Stimulated activated CD4-positive, alpha-beta T cell treated with anti-CD3 and anti-CD28 coated beads, Interleukin-1b, Interleukin-23, amount 100 ng/mL, for 1 hour (primary cell): ENCODE measurements at places on chromosomes 12 and 14.

GRCh38 chr14:34423445-34423844, 38.6 kb downstream of the SPTSSA start:
- no peak for DNase-seq

- no peak for DNase-seq
Measured at GRCh38 chr12:131460520-131460919, 250.4 kb upstream of the SFSWAP start.

GRCh38 chr14:33045760-33046159, 107.1 kb downstream of the NPAS3 start:
- DNase-seq: no peak

- no peak for DNase-seq
Measured at GRCh38 chr12:91604897-91605296, 422.3 kb upstream of the DCN start.

DNA sequence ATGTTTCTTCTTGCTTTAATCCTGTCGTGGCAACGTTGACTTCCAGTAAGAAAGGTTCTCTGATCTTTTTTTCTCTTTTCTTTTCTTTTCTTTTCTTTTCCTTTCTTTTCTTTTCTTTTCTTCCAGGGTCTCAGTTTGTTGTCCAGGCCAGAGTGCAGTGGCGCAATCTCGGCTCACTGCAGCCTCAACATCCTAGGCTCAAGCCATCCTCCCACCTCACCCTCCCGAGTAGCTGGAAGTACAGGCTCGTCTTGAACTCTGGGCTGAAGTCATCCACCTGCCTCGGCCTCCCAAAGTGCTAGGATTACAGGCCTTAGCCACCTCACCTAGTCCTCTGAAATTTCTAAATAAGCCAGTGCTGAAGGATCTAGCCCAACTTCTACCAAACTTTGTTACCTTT, 1.3 kb upstream of the MAP3K9 start:
- no peak for DNase-seq

DNA sequence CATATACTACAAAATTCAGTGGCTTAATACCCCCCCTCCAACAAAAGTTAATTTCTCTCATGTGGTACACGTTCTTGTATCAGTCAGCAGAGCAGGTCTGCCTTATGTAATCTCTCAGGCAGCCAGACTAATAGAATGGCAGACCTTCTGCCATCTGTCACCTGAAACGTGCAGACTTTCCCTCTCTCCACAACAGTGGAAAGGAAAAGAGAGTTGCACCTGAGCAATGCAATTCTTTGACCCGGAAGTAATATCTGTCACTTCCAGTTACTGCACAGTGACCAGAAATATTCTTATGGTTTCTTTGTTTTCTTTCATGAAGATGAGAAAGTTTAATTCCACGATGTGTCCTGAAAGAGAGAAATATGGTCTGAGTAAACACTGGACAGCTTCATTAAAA, 14.4 kb downstream of the KERA start:
- DNase-seq: no peak

GRCh38 chr12:1590221-1590979, 4.0 kb downstream of the FBXL14 start:
- DNase-seq: no peak

- DNase-seq: no peak
Measured at GRCh38 chr12:3152892-3153291, 75.7 kb downstream of the TSPAN9 start.

- DNase-seq: no peak
Measured at GRCh38 chr12:23729359-23729758, 220.1 kb downstream of the SOX5 start.

DNA sequence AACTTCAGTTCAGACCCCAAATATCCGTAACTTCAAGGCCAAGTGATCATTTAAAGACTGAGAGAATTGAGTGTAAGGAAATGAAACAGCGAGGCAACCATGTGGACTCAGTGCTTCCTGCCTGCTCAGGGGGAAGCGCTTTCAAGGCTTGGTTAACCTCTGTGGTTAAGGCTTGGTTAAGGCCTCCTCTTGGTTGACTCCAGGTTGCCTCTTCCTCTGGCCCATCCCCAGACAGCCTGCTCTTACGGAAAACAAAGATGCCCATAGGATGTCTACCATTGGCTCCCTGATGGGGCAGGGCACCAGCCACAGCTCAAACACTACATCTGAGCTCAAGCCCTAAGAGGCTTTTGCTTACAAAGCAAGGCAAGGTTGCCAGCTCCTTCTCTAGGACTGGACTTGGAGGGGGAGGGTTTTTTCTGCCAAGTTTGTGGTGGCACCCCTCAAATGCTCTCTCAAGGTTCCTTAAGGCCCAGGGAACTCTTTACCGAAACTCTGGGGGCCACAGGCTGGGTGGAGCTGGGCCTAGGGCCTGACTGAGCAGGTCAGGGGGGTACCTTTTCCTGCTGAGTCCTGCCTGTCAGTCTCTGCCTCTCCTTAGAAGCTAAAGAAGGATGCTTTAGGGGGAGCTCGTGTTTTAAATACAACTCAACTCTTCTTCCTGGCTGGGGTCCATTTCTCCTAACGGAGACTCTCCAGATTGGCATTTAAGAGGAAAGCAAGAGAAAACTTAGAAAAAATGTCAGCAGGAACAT, 13.7 kb downstream of the COL2A1 start:
- no peak for DNase-seq

DNA sequence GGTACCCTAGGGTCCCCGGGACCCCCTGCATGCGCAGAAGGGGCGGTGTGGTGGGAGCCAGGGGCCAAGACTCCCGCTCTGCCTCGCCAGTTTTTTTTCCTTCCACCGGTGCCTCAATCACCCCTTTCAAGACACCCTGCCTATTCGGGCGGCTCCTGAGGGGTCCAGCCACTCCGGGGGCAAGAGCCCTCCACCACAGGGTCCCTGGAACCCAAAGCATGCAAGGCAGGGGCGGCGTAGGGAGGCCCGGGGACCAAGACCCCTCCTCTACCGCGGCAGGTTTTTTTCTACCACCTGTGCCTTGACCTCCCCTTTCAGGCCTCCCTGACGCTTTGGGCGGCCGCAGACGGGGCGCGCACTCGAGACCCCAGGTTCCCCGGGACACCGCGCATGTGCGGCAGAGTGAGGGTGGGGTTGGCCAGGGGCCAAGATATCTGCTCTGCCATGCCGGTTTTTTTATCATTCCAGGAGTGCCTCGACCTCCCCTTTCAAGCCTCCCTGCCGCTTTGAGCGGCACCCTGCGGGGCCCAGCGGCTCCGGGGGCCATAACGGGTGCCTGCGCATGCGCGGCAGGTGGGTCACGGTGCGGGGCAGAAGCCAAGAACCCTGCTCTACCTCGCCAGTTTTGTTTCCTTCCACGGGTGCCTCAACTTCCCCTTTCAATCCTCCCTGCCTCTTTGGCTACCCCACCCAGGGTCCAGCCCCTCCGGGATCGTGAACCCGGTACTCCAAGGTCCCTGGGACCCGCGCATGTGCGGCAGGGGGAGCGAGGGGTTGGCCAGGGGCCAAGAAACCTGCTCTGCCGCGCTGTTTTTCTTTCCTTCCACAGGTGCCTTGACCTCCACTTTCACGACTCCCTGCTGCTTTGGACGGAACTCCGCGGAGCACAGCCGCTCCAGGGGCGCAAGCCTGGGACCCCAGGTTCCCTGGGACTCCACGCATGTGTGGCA, 328.1 kb downstream of the ALG10 start:
- no peak for DNase-seq

DNA sequence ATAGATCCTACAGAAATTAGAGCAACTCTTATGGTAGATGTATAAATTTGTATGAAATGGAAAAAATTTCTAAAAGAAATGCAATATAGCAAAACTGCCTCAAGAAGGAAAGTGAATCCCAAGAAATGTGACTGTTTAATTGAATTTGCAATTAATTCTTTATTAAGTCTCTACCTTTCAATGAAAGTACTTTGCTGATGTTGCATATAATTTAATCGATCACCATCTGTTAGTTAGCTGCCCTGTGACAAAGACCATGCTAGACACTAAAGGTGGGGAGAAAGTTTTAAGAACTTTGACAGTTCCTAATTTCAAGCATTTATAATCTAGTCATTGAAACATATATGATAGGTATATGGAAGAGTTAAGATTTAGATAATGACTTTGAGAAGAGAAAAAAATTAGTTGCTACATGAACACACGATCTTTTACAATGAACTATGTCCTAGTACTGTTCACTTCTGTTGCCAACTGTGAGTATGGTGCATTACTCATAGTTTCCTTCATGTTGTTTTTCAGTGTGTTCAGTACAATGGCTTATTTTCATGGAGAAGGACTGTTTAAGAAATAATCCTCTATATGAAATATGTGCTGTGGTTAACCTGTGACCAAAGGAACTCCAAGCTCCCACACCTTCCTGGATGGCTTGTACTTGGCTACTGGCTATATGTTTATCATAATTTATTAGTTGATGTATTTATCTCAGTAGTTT, 128.4 kb downstream of the METTL25 start:
- no peak for DNase-seq

GRCh38 chr12:127393465-127393864, 873.5 kb upstream of the TMEM132C start:
- DNase-seq: no peak

GRCh38 chr14:36451310-36452065, 68.5 kb downstream of the NKX2-1 start:
- no peak for DNase-seq

- DNase-seq: no peak
Measured at GRCh38 chr12:120933786-120934185, 29.6 kb upstream of the SPPL3 start.

DNA sequence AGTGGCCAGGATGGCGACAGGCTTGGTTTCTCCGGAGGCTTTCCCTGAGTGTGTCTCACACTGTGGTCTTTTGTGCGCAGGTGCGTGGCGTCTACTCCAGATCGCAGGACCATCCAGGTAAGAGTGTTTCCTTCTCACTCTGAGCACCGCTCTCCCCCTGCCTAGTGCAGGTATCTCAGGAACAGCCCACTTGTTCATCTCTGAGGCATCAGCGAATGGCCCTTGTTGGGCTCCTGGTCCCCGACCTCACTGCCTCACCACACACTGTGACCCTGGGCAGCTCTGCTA, 781 bp downstream of the ADGRD1 start:
- no peak for DNase-seq

DNA sequence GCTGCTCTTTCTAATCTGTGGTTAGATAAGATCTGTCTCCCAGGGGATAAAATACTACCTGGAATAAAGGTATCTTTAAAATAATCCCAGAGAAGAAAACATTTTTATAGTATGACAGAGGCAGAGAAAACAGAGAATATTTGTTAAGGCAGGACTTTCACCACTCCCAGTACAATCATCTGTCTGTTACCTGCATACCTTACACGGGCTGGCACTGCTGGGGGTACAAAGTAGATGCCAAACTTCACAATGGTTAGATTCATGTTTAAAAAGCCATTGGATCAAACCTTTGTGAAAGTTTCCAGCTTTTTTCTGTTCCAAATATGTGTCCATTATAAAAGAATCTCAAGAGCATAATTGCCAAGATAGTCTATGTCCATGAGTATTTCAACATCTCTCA, 273.6 kb upstream of the BTG1 start:
- DNase-seq: no peak

DNA sequence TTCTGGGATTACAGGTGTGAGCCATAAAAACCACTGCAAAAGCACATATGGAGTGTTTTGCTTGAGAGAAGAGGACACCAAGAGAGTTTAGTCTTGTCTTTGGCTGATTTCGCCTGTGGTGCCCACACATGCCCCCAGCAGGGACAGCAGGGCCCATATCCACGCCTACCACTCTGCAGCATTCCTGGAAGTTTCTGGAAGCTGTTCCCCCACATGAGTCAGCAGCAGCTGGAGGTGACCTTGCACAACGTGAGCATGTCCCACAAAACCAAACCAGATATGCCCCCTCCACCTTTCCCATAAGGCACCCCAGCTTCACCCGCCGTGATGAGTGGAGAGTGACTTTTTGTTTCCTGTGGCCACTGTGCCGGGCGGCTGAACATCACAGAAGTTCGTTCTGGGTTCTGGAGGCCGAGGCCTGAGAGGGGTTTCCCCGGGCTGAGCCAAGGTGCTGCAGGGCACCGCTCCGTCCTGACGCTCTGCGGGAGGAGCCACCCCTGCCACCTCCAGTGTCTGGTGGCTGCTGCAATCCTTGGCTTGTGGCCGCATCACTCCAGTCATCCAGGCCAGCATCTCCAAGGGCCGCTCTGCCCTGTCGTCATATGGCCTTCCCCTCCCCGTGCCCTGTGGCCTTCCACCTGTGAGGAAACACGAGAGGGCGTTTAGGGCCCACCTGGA, 4.7 kb downstream of the ASPG start:
- no peak for DNase-seq

DNA sequence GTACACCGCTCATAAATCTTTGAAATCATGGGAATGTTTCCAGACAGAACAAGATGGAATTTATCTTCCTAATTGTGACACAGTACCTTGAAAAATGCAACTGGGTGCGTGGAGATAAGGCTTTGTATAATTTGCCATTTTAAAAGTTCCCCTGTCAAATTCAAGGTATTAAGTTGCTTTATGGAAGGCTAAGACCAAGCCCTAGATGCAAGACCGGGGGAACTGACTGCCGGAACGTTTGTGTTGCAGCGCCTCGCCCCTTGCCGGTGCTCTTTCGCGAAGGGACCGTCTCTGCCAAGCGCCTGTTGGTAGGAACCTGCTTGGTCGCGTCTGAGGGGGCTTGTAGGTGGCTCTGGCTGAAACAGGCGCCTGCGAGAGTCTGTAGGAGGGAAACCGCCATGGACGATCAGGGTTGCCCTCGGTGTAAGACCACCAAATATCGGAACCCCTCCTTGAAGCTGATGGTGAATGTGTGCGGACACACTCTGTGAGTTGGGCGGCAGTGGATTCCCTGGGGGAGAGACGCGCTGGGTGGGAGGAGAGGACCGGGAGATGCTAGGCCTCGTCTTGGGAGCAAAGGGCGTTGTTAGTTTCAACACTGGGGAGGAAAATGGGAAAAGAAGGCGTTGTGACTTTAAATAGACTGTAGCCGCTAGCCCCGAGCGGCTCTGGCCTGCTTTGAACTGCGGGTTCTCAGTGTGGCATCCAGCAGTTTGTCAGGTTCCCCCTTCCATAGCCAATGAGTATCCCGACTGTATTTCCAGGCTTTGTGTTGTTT, at the start of gene MNAT1:
Gene MNAT1, plus strand, starts transcription at position 297 of the 778 bp plus-strand sequence. Its CDS starts 102 bp downstream, at position 399.
- DNase-seq: peak; percentile 38

GRCh38 chr12:33251548-33251947, 188.1 kb downstream of the SYT10 start:
- DNase-seq: no peak

DNA sequence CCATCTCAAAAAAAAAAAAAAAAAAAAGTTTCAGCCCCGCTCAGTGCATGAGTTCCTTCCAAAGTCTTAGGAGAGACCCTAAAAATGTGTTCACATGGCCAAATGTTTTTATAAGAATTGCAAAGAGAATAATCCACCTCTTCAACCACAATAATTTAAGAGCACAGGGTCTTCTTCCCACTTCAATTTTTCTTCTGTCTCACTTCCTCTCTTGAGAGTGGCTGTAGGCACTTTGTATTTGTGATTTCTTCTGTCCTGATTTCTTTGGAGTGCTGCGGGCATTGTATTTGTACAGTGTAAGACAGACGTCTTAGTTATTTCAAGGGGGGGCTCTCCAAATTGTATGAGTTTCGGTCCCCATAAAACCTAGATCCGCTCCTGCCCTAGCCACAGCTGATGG, 58.3 kb downstream of the C12orf56 start:
- DNase-seq: no peak

DNA sequence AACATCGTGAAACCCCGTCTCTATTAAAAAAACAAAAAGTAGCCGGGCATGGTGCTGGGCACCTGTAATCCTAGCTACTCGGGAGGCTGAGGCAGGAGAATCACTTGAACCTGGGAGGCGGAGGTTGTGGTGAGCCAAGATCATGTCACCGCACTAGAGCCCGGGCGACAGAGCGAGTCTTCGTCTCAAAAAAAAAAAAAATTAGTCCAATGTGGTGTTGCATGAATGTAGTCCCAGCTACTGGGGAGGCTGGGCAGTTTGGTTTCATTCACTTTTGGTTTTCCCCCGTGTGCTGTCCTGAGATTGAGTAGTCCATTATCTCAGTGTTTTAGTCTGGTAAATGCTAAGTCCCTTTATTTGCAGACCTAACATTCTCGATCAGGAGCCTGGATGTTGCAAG, 19.5 kb downstream of the RPS29 start:
- no peak for DNase-seq
